ENCODE measurements at places on chromosomes 5 and 9.

GRCh38 chr5:117207088-117207668 lies 632.6 kb upstream of the SEMA6A start:
- no peak for DNase-seq

GRCh38 chr9:125600194-125600593 lies 106.8 kb downstream of the MAPKAP1 start:
- DNase-seq, result no peak

- no peak for DNase-seq
Observed at GRCh38 chr5:151179489-151179840, 21.9 kb upstream of the ANXA6 start.

DNA sequence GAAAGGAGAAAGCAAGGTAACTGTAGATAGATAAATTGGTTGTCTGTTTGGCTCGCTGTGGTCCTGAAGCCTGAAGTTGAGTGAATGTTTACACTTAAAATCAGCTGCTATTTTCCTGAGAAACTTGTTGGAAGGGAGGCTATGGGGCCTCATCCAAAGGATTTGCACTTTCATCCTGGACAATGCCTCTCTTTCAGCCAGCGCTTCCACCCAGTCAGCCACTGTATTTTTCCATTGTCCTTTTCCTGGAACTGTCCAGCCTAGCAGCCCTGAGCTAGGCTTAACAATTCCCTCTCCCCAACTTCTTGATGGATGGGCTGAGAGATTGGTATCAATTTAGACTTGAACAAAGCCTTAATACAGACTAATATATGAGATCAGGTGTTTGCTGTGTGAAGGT lies 429.2 kb downstream of the DMAC1 start:
- no peak for DNase-seq

GRCh38 chr9:107639426-107639825 lies 149.9 kb upstream of the KLF4 start:
- no peak for DNase-seq

GRCh38 chr5:112263469-112263868 lies 155.6 kb downstream of the EPB41L4A start:
- no peak for DNase-seq
